Mammary epithelial cell (primary cell): ENCODE measurements at places on chromosomes 7 and 10. TPM values are rescaled to one million over a fixed set of nuclear protein-coding genes. Genes with fewer than 3 reads are reported as not detected.

PAOX gene
- 7.2 TPM for total RNA-seq

LOXL4 gene
- total RNA-seq = not detected in 2 replicates

SORBS1 gene
- total RNA-seq = 9.8 TPM

C10orf62 gene
- total RNA-seq = 0.27 TPM in 1 of 2 replicates, not detected in the other

ADAM8 gene
- total RNA-seq = 0.33 TPM

MGAM2 gene
- not detected in 2 replicates for total RNA-seq

INPP5F gene
- 13.4 and 22.1 TPM in 2 replicates for total RNA-seq

ENTPD1 gene
- 0.17 TPM for total RNA-seq

SIRT1 gene
- total RNA-seq = 12.6 and 14.5 TPM in 2 replicates

FZD8 gene
- total RNA-seq = 21.2 TPM

MYO1G gene
- 0.17 TPM for total RNA-seq

ZNF425 gene
- 3.0 and 4.4 TPM in 2 replicates for total RNA-seq

SPDYE6 gene
- not detected for total RNA-seq

TMEM184A gene
- 9.2 TPM for total RNA-seq

ARHGEF5 gene
- total RNA-seq = 46.7 TPM
